Activated CD4-positive, CD25-positive, alpha-beta regulatory T cell (primary cell): ENCODE measurements at places on chromosomes 1 and 21.

DNA sequence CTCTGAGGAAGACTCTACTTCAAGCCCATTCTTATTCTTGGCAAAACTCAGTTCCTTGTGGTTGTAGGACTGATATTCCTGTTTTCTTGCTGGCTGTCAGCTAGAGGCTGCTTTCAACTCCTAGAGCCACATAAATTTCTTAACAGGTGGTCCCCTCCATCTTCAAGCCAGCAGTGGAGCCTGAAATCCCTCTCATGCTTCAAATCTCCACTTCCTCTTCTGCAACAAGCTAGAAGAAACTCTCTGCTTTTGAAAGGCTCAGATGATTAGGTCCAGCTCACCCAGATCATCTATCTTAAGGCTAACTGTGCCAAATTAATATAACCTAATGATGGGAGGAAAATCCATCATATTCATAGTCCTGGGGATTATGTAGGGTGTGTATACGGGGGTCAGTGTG lies 43.2 kb upstream of the CD34 start:
- DNase-seq: no peak

GRCh38 chr1:160862203-160863060 lies at the start of gene CD244:
TSS of gene CD244 (minus strand) at chr1:160862887. CDS start at chr1:160862677, 210 bp downstream.
- no peak for DNase-seq

DNA sequence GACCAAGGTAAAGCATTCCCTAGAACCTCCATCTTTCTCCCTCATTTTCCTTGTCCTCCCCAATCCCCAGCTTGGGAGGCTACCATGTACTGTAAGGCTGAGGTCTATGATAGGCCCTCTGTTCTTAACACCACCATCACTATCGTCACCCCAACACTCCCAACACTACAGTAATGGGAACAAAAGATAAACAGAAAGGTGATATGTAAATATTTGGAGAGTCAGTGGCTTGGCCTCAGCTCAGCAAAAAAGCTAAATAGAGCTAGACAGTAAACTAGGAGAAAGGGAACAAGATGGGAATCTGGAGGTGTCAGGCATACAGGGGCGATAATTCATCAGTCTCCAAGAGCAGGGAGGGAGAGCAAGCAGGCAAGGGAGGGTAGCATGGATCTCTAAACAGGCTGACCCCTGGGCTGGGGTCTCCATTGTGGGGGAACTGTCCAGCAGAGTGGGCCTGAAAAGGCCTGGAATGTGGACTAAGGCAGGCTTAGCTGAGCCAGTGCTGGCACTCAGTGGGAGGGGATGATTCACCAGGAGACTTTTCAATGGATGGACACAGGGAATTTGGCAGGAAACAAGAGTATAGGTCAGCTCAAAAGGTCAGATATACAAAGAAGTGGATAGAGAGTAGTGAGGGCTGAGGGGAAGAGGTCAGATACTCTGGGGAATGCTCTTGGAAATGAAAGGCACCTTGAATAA lies 6.7 kb downstream of the WNT2B start:
- no peak for DNase-seq

DNA sequence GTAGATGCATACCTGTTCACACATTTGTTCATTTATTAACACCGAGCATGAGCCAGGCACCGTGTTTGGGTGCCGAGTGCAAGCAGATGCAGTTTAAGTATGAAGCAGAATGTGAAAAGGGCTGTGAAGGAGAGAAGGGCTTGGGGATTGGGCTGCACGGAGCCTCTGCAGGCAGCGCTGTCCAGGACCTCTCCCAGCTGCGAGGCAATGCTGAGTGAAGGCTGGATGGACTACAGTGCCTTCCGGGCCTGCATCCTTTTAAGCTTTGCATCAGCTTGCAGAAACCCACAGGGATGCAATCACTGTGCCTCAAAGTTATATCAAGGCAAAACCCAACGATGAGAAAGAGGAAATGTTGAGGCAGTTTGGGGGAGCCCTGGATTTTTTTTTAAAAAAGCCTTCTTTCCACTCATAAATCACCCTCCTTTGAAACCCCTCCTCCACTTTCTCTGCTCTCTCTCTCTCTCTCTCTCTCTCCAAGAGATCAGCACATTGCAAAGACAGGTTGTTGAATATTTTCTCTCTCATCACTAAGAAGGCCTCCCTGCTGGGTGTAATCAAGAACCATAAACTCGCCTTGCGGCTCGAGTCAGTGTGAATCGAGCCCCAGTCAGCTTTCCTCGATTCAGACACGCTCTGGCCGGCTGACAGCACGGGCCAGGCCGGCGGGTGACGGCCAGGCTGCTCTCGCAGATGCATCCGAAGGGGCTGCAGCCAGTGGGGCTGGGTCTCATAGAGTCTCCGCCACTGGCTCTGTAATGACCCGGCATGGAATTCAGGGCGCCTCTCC lies 89.2 kb upstream of the POU3F1 start:
- DNase-seq: no peak

DNA sequence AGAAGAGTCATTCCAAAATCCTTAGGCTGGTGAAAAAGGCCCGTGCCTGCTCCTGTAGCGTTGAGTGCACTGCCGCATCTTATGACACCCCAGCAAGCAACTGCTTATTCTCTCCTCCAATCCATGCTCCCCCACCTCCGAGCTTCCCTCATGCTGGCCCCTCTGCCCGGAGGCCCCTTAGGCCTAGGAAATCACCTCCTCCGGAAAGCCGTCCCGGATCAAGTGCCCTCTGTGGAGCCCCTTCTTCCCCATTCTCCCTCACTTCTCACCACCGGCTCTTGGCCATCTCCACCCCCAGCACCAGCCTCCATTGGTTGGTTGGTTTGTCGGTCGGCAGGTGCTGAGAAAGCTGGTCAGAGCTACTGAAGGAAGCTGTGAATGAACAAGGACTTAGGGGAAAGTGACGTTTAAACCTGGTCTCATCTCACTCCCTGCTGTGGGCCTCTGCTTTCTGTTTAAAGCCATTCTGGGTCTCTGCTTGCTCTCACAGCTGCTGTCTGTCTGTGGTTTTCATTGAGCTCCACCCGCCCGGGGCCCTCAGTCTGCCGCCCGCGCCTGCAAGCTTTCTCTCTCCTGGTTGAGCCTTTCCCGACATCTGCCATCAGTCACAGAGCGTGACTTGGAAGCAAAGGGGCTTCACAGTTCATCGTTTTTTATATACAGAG lies 122.2 kb downstream of the KCNN3 start:
- no peak for DNase-seq

- DNase-seq: no peak
Measured at GRCh38 chr1:18901952-18902522, 318 bp downstream of the ALDH4A1 start.

DNA sequence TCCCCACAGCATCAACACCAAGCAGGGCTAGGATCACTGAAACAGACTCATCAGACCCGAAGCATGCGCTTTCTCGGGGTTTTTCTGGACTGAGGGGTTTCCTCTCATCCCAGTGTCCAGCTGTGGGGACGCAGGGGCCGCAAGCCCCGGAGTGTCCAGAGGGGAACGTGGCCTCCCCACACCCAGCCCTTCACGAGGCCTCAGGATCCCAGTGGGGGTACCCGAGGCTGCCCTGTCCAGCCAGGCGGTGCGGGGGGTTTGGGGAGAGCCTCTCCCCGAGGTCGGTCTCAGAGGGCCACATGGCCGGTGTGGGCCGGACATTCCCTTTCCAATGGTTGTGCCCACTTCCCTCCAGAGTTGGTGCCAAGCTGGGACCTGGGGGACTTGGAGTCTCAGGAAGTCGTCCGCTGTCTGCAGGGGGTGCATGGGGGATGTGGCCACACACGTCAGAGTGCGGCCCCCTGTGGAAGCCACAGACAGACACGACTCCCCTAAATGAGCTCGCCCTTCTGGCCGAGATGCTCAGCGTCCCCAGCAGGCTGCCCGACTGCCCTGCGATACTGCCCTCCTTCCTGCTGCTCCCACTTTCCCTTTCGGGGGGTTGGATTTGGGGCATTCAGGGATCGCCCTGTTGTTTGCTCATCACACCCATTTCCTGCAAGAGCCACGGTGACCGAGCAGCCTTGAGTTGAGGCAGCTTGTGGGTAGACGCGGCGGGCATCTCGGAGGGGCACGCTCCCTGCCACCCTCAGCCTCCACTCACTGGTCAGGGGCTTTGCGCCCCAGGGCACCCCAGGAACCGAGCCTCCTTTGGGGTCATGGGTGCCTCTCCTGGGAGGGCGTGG lies 4.1 kb downstream of the COL6A1 start:
- DNase-seq: no peak

- no peak for DNase-seq
Measured at GRCh38 chr1:186849271-186849671, 20.5 kb downstream of the PLA2G4A start.

DNA sequence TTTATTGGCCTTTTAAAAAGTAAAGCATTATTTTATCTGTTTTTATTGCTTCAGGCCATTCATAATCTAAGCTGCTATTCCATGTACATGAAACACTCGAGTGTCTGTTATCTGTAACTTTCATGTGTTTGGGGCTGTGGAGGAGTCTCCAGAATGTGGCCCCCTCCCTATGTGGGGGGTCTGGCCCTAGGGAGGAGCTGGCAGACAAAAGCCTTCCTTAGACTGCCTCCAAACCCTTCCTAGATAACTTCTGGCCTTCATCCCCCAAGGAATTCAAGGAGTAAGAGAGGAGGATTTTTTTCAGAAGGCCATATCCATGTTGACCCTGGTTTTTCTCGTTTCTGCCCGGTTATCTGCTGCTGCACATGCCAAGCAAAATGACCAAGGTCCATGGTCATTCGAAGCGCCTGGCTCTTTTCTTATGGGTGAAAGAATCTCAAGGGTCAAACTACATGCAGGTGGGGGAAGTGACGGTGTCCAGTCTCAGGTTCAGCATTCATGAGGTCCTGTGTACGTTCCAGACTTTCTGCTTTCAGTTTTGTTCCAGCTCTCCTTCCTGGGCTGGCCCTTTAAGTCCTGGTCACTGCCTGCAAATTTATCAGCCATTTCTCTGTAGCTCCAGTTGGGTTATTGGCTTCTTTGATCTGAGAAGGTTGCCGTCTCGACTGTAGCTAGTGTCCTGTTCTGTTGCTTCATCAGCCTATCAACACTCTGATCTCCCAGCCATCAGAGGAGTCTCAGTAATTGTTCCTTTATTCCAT lies 8.3 kb downstream of the TENT5C start:
- DNase-seq: no peak

DNA sequence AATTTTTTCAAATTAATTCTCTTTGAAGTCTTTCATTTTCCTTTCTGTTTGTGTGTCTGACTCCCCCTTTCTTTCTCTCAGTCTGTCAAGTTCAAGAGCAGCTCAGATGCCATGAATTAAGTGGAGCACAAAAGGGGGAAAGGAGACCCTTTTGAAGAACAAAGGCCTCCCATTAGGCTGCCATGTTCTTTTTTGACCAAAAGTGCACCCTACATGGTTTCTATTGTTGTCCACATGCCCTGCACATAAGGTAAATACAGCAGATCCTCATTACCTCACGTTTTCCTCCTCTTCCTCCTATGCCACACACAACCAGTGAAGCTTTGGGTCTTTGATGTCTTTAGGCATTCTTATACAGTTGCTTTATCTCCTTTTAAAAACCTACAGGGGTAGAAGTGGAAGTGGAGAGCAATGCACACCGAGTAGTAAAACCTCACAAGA lies 47.7 kb downstream of the POU2F1 start:
- no peak for DNase-seq

GRCh38 chr1:89606227-89606980 lies 26.5 kb upstream of the LRRC8C start:
- no peak for DNase-seq

- DNase-seq: no peak
Measured at GRCh38 chr21:34890724-34891612, 158.1 kb downstream of the RUNX1 start.

- no peak for DNase-seq
Measured at GRCh38 chr1:44592208-44593145, 81.8 kb downstream of the TMEM53 start.

GRCh38 chr1:229717786-229718576 lies 91.9 kb downstream of the URB2 start:
- no peak for DNase-seq

DNA sequence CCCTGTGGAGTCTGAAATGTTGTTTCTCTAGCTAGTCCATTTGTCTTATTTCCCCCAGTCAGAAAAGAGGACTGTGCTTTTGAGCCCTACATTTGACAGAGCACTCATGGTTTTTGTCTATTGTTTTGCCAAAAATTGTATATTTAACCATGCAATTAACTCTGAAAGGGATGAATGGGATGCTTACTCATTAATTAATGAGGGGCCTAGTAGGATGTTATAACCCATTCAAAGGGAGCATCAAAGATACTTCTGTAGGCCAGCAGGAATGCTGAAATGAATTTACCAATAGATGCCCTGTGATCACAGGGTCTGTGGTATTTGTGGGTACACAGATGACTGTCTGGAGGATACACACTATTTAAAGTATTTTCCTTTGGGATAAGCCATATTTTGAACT lies 147.7 kb downstream of the FCRL5 start:
- DNase-seq: no peak

- DNase-seq: no peak
Measured at GRCh38 chr1:240967070-240967724, 355.2 kb upstream of the GREM2 start.

- no peak for DNase-seq
Measured at GRCh38 chr1:88188038-88188437, 496.0 kb upstream of the PKN2 start.

- DNase-seq: no peak
Measured at GRCh38 chr1:247992986-247993385, 20.5 kb upstream of the OR2L5 start.

GRCh38 chr1:9073143-9073542 lies 3.7 kb upstream of the SLC2A5 start:
- DNase-seq: no peak

DNA sequence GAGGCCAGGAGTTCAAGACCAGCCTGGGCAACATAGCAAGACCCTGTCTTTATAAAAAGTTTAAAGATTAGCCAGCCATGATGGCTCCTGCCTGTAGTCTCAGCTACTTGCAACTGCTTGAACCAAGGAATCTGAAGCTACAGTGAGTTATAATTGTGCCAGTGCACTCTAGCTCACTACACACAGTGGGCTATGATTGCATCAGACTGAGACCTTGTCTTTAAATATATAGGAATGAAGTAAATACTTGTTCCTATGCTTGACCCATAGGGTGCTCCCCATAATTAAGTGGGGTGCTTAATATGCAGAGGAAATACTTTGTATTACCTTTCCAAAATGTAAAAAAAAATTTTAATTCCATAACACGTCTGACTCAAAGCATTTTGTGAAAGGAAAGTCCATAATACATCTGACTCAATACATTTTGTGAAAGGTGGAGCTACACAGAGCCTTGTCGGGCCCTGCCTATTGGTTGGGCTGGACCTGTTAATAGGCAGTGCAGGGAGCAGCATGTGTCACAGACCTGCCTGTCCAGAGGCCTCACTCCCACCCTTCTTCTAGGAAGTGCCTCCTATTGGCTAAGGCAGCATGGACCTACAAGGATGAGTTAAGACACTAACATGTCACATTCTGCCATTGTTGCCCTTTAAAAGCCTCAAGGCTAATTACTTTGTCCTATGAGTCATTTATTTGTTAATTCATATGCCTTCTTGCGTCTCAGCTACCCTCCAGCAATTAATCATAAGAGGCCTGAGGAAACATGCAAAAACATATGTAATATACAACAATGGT lies 33.6 kb downstream of the CD58 start:
- DNase-seq: no peak

- DNase-seq: no peak
Measured at GRCh38 chr1:70071601-70072000, 133.8 kb downstream of the LRRC40 start.
